Stimulated activated CD4-positive, alpha-beta T cell treated with anti-CD3 and anti-CD28 coated beads, Interleukin-1b, Interleukin-23, amount 100 ng/mL, for 1 hour (primary cell): ENCODE measurements at places on chromosomes 6 and 20.

GRCh38 chr6:98324446-98324845 lies 509.9 kb upstream of the POU3F2 start:
- no peak for DNase-seq

DNA sequence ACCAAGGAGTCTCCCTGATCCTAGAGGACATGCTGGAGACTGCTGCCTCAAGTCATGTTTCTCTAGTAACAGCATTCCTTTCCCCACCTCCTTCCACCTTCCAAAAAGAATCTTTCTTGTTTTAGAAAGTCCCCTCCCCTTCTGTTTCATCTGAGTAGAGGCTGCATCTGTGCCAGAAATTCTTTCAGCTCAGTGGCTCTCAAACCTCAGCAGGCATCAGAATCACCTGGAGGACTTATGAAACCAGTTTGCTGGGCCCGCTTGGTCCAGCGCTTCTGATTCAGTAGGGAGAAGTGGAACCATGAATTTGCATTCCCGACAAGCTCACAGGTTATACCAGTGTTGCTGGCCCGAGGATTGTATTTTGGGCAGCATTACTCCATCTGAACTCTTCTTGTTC lies 55.1 kb downstream of the TMEM200A start:
- DNase-seq = no peak

GRCh38 chr6:14380086-14380820 lies 262.7 kb downstream of the CD83 start:
- no peak for DNase-seq

DNA sequence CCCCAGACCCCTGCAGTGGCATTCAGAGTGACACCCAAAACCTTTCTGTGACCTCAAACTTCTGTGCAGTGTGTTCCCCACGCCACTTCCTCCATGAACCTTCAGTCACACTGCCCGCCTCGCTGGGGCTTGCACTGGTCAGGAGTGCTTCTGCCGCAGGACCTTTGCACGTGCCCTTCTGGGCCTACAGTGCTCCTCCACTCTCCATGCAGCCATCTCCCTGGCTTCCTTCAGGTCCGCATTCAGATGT lies 27.1 kb downstream of the SYNJ2 start:
- no peak for DNase-seq
